ENCODE measurements at places on chromosomes 5 and 9.

GRCh38 chr5:68396722-68397121 lies 181.2 kb downstream of the PIK3R1 start:
- DNase-seq, result no peak

DNA sequence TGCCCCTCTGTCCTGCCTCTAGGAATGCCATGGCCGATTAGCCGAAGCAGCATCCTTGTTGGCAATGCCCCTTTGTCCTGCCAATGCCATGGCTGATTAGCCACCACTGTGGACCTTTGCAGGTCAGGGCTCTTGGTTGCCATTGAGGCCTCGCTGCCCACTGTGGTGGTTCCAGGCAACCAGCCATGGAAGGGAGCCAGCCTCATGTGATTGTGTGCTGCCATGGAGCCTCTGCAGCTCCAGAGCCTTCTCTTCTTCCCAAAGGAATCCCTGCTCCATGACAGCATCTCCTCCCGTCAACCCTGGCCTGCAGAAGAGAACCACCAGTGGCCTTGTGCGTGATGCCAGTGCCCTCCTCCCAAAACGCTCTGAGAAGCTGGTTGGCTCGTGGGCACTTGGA lies 187.0 kb downstream of the CACNA1B start:
- DNase-seq, result no peak

GRCh38 chr5:126002222-126002897 lies 420.8 kb upstream of the GRAMD2B start:
- no peak for DNase-seq

DNA sequence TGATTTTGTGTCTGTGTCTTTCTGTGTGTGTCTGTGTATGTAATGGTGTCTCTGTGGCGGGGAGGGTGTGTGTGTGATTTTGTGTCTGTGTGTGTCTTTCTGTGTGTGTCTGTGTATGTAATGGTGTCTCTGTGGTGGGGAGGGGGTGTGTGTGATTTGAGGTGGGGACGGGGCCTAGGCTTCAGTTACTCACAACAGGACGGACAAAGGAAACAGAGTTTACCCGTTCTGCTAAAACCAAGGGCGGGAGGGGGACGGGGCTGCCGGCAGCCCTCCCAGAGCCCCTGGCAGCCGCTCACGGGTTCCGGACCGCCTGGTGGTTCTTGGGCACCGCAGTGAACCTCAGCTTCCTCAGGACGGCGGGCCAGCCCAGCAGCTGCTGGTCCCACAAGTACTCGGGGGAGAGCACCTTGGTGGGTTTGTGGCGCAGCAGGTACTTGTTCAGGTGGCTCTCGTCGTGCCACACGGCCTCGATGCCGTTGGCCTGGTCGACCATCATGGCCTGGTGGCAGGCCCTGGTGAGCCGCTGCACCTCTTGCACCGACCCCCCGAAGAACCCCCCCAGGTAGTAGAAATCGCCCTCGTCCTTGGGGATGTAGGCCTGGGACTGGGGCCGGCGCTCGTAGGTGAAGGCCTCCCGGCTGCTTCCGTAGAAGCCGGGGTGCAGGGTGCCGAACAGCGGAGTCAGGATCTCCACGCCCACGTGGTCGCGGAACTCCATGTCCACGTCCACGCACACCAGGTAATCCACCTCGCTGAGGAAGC lies 19.4 kb downstream of the ABO start:
- no peak for DNase-seq

DNA sequence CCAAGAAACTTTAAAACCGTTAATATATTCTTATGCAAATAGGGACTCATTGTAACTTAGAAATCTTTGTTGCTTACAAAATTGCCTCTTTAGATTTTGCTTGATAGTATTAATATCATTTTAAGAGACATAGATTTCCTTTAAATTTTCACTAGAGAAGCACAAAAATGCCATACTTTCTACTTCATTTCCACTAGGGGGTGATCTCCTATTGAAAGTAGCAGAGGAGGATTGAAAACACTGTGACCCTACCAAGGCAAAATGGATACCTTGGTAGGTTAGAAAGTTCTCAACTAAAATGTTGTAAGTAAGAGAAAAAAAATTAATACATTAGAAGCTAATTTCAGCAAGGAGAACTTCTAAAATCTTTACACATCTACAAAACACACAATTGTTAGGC lies 204.9 kb downstream of the CHSY3 start:
- no peak for DNase-seq

GRCh38 chr5:168346417-168346816 lies 55.0 kb downstream of the WWC1 start:
- DNase-seq, result no peak

GRCh38 chr5:17828681-17829080 lies 194.4 kb downstream of the TAF11L14 start:
- DNase-seq, result no peak

DNA sequence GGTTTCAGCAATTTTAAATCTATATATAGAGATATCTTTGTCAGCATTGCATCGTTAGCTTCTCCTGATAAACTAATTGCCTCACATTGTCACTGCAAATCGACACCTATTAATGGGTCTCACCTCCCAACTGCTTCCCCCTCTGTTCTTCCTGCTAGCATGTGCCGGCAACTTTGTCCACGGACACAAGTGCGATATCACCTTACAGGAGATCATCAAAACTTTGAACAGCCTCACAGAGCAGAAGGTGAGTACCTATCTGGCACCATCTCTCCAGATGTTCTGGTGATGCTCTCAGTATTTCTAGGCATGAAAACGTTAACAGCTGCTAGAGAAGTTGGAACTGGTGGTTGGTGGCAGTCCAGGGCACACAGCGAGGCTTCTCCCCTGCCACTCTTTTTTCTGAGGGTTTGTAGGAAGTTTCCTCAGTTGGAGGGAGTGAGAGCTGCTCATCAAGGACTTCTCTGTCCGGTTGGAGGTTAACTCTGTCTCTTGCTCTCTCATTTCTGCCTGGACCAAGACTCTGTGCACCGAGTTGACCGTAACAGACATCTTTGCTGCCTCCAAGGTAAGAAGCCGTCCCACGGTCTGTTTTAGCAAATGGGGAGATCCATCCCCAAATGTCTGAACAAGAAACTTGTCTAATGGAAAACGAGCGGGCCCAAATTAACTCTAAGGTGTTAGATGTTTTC lies at the start of gene IL4:
Gene IL4, plus strand, starts transcription at position 51 of the 692 bp plus-strand sequence. Its CDS starts 62 bp downstream, at position 113.
- no peak for DNase-seq

GRCh38 chr5:33328818-33329217 lies 111.9 kb upstream of the TARS1 start:
- DNase-seq, result no peak

DNA sequence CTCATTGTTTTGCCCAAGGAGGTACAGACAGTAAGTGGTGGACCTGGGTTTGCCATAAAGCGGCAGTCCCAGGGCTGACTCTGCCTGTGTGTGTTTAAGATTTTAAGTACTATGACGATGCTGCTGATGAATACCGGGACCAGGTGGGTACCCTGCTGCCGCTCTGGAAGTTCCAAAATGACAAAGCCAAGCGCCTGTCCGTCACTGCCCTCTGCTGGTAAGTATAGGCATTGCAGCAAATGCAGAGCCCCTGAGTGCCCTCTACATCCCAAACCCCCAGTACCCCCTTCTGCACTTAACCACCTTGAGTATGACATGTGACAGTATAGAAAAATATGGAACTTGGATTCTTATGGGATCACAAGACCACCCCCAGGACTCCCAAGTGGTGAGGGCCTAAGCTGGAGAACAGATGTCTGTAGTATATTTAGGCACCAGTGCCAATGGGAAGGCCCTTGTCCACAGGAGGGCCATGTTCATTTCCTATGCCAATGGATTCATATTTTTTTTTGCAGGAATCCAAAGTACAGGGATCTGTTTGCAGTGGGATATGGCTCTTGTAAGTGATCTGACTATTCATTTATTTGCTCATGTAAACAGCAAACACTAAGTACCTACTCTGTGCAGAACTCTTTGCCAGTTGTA lies 22.0 kb downstream of the ENHO start:
- DNase-seq, result peak; percentile 65

GRCh38 chr5:89850513-89850865 lies 559.1 kb downstream of the CETN3 start:
- no peak for DNase-seq

DNA sequence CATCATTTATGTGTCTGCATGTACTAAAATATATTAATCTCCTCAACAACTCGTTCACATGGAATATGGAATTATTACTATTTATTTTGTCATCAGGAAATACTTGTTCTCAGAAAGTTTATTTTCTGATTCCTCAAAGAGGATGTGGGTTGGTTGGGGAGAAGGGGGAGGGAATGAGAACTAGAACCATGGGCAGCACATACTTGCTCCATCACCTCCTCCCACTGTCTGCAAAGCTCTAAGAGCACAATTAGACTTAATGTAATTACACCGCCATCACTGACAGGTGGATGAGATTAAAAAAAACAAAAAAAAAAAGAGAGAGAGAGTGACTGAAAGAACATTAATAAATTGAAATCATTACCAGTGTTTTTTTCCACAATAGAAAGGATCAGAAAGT lies 98.2 kb downstream of the OXCT1 start:
- no peak for DNase-seq

- DNase-seq, result no peak
Observed at GRCh38 chr9:129285382-129285781, 107.3 kb upstream of the IER5L start.

DNA sequence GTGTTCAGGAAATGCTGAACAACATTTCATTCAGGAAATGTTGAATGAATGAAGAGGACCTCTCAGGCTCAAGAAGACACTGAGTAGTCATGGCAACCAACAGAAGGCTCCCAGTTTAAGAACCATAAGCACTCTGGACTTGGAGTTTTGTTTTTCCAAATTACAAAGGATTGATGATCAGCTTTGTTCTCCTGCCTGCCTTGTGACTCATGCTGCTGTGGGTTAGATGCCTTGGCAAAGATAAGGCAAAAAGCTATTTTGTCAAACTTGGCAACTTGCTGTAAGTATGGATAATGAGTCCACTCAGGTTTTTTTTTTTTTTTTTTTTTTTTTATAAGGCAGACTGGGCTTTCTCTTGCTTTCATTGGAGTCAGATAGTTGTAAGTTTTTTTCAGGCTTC lies 365.0 kb downstream of the TMEM232 start:
- DNase-seq, result no peak

GRCh38 chr9:110069326-110070248 lies 138.4 kb downstream of the C9orf152 start:
- DNase-seq, result no peak

- DNase-seq, result no peak
Observed at GRCh38 chr5:6674886-6675285, 38.3 kb upstream of the TENT4A start.

- no peak for DNase-seq
Observed at GRCh38 chr5:125336401-125336800, 590.0 kb upstream of the ZNF608 start.

GRCh38 chr5:180786531-180787398 lies 15.8 kb downstream of the MGAT1 start:
- DNase-seq, result no peak

GRCh38 chr5:63408984-63409383 lies 553.3 kb downstream of the HTR1A start:
- DNase-seq, result no peak

DNA sequence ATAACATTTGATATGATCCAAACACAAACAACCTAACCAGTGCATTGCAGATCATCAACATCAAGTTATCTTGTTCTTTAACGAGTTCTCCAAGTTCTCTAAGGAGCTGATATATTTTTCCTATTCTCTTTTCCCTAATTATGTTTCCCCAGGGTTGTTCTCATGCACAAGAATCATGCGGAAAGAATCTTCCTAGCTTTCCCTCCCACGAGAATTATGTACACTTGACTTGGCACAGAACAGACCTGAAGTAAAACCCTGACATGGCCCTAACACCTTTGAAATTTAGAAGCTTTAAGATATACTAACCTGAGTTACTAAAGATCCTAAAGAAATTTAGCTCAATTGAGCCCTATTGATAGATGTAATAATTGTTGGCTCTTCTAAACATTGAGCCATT lies 110.7 kb upstream of the FST start:
- no peak for DNase-seq

DNA sequence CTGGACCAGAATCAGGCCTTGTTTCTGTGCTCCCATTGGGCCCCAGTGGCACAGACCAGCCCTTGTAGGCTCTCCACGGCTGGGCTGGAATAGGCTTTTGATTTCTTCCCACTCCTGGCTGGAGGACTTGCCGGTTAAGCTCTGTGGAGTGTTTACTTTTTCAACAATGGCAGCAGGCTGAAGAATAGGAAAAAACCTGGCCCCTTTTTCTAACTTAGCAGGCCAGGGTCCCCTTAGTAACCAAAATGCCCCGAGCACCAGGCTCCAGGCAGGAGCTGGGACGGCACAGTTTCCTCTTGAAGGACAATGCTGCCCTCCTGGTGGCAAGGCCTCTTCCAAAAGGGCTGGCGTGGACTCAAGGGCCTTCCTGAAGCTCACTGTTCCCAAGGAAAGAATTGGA lies 230.3 kb downstream of the CRB2 start:
- no peak for DNase-seq

DNA sequence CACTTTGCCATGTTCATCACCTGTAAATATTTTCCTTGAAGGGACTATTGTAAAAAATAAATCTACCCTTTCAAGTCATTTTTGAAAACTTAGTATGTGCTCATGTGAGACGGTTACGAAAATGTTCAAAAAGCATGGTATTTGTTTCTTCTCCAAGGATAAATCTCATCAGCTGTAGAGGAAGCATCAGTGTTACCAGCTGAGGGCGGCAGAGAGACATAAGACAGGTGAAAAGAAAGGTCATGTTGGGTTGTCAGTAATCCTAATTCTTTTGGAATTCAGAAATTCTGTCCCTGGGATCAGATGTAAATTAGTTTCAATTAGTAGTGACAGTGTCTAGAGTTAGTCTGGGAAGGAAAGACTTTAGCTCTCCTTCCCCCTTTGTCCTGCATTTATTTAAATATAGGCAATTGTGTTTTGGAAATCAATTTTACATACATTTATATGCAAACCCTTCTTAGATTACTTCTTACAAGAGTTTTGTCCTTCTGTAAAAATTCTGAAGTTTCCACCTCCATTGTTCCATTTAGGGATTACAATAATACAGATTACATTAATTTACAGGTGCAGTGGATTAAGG lies 791.9 kb upstream of the CDH6 start:
- no peak for DNase-seq

GRCh38 chr9:121281614-121282276 lies 13.8 kb downstream of the GSN start:
- no peak for DNase-seq

GRCh38 chr5:160950311-160950710 lies 98.3 kb upstream of the ATP10B start:
- DNase-seq, result no peak

DNA sequence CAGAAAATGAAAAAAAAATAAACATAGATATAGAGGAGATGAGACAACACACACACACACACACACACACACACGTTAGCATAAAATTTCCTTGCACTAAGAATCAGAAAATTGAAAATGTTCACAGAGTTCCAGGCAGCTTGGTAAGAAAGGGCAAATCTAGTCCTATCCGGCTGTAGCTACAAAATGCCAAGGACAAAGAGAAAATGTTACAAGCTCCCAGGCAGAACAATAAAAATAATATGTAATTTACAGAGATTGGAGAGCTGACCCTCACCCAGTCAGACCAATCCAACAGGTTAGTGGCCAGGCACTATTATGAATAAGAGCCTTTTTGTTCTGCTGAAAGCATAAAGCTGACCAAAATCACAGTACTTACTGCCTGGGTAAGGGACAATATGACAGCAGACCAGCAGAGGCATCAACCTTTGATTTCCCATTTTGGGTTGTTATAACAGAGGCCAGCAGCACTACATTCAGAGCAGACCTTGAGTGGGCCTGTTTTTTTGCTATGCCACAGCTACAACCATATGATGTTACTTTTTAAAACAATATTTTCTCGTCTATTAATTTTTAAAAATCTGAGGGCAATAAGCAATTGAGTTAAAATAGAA lies 892.6 kb downstream of the TAF11L14 start:
- DNase-seq, result no peak

- no peak for DNase-seq
Observed at GRCh38 chr9:114315723-114316363, 7.1 kb upstream of the ORM1 start.

GRCh38 chr5:139458580-139459407 lies 3.7 kb downstream of the ECSCR start:
- peak; percentile 48 for DNase-seq
